ENCODE measurements at places on chromosomes 1 and 21.

- peak; percentile 14 for DNase-seq
Observed at GRCh38 chr1:32273391-32274208, 18.3 kb upstream of the HDAC1 start.

DNA sequence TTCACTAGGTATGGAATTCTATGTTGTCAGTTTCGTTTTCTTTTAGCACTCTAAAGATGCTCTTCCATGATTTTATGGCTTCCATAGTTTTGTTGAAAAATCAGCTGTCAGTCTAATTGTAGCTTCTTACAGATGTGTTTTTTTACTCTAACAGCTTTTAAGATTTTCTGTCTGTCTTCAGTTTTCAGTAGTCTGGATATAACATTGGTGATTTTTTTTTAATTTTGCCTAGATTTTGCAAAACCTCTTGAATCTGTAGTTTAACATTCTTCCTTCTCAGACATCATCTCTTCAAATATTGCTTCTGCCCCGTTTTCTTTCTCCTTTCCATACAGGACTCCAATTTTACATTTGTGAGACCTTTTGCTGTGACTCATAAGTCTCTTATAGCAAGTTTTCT lies 17.9 kb upstream of the DYRK1A start:
- DNase-seq: no peak

DNA sequence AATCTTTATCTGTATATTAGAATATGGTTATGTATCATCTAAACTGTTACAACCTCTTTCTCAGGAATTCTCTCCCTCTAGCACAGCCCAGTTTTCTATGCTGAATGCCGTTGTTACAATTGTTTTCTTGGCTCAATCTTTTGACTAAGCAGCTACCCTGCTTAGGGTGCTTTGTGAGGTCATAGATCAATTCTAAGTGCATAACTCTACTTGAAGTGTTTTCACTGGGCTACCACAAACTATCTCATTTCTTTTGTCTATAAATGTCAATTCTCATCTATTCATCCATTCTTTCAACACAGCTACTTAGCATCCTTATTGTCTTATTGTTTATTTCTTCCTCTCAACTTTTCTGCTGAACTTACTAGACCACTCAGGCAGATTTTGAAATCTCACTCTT lies 77.1 kb downstream of the CEP350 start:
- DNase-seq: no peak

- no peak for DNase-seq
Observed at GRCh38 chr1:156247460-156248322, at the start of gene PAQR6. Gene PAQR6 (minus strand): TSS chr1:156248056. CDS start chr1:156246731, 1,325 bp downstream.

DNA sequence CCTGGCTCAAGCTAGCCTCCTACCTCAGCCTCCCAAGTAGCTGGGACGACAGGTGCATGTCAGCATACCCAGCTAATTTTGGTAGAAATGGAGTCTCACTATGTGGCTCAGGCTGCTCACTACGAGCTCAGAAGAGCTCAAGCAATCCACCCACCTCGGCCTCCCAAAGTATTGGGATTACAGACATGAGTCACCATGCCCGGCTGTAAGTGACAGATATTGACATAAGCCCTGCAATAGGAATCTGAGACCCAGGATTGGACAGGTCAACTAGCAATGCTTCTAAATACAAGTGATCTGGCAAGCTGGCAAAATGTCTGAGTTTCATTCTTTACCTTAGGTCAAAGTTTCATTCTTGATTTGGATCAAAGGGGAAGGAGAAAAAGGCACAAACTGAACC lies 40.5 kb upstream of the H6PD start:
- DNase-seq: no peak

DNA sequence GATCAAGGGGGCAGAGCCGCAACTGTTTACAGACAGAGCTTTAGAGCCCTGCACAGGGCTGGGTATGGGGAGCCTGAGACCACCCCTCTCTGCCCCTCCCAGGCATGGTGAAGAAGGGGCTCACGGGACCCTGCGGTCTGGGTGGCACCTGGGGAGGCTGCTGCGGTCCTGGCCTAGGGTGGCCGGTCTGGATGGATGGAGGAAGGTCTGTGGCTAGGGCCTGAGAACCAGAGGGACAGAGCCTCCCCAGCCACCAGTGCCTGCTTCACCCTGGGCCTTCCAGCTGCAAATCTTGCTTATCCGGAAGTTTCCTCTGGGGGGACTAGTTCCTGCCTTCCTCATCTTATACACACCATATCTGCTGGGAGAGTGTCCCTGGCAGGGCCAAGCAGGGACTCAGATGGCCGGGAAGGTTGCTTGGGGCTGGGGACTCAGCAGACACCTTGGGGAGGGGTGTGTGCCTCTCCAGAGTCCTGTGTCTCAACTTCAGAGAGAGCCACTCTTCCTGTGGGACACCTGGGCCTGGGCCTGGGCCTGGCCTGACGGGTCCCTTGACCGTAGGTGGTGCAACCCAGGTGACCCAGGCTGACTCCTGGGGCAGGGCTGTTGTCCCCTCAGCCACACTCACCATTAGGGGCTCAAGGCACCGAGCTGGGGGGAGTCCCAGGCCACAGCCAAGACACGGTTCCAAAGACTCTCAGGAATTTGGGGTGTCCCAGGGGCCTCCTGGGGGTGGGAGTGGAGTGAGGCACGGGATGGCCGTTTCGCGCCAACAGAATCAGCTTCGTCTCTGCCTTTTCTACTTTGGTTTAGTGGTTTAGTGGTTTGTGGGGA lies 52.0 kb upstream of the ACTRT2 start:
- no peak for DNase-seq

DNA sequence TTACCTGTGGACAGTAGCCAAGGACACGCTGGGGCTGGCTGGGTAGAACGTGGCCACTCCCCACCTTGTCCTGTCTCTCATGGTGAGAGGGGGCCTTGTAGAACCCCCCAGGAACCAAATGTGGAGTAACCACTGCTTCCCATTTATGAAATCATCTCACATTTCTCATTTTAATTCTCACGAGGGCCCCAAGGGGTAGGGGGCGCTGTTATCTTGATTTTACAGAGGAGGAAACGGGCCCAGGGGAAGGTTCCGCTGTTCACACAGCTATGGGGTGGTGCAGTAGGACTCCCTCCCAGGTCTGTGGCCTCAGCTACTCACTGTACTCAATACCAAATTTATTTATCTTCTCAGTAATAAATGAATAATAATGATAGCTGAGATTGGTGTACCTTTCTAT lies 5.5 kb downstream of the SMPDL3B start:
- DNase-seq: no peak

GRCh38 chr1:154925335-154926170 lies 11.0 kb downstream of the PMVK start:
- DNase-seq: no peak

- DNase-seq: no peak
Observed at GRCh38 chr1:59486615-59487014, 189.7 kb downstream of the FGGY start.

DNA sequence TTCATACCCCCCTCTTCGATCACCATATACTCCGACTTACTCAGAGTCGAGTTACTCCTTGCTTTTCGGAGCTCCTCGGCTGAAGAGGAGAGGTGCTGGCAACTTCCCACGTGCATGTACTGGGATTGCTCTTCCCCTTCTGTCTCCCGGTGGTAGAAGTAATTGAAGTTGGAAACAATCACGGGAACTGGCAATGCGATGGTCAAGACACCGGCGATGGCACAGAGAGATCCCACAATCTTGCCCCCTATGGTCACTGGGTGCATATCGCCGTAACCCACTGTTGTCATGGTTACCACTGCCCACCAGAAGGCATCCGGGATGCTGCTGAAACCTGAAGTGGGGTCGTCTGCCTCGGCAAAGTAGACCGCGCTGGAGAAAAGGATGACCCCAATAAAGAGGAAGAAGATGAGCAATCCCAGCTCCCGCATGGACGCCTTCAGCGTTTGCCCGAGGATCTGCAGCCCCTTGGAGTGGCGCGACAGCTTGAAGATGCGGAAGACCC lies 1.5 kb downstream of the KCNA3 start:
- no peak for DNase-seq

DNA sequence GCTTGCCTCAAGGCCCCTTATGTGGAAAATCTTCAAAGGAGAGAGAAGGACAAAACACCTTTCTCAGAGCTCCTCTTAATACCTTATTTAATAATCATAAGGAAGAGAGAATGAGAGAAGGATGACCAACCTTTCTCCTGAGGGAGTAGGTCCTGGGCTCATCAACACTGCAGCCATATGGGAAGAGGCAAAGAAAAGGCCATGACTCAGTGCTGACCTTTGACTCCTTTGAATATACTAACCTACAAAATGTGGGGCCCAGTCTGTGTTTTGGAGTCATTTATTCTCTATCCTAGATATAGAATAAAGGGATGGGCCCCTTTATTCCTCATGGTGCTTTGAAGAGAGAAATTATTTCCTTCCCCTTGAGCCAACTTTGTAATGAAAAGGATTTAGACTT lies 38.3 kb downstream of the CAMSAP2 start:
- no peak for DNase-seq

DNA sequence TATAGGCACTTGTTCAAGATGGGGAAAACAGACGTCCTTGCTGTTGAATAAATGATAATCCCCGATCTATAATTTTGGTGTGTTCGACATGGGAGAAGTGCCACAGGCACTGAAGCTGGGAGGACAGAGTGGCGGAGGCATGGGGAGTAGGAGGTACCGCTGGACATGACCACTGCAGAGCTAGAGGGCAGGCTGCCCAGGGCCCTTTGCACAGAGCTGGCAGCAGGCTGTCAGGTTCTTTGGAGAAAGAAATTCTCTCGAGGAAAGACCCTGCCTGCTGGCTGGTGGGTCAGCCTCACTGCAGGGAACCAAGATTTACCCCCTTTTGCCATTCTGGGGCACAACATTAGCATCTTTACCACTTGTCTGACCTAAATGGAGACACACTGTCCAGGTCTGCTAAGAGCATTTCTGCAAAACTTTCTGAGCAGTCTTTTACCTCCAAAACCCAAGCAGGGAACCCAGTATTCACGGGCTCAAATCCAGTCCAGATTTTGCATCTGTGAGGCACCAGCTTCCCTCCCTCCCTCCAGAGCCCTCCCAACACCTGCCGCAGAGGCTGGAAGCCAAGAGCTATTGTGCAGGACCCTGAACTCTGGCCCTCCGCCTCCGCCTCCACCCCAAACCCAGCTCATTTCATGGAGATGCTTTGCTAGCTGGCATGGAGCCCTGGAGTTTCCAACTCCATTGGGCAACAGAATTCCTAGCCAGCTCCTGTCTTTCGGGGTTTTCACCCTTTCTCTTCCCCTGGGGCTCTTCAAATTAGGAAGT lies 142.3 kb downstream of the PLXNA2 start:
- peak; percentile 77 for DNase-seq

- no peak for DNase-seq
Observed at GRCh38 chr1:208008534-208008933, 97.6 kb upstream of the CD34 start.

DNA sequence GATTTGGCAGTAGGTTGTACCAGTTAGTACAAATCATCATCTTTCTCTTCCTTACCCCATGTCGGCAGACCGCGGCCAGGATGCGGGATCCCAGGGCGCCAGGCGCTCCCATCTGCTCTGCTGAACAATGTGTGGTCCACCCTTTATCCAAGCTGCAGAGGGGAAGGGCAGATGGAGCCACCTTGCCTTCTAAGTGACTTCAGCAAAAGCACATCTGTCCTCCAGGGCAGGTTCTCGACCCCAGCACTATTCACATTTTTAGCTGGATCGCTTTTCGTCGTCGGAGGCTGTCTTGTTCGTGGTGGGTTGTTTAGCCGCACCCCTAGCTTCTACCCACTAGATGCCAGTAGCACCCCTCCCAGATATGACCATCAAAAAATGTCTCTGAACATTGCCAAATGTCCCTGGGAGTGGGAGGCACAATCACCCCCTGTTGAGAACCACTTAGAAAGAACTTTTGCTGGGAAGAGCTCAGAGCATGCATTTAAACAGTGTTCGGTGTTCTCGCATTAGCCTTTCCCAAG lies 58.1 kb upstream of the SIM2 start:
- no peak for DNase-seq

DNA sequence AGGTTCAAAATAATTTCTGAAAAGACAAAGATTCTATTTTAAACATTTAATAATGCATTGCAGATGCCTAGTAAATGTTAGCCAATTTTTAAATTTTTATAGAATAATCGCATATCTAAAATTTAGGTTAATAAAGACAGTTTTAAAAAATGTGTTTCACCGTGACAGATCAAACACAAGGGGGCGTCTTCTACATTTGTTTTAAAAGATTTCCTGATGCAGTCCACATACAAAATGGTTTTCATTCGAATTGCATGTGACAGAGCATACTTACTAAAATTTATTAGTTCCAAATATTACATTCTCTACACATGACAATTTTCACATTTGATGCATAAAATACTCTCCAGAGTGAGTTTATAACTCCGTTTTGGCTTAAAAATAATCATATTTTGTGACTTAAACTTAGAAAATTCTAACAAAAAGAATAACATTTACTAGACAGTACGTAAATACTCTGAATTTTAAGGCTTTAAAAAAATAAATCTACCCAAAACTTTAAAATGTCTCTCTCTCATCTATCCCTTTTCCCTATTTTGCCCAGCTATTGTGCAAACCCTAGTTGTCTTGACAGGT lies 75.5 kb downstream of the ADAMTS1 start:
- DNase-seq: peak; percentile 1

- DNase-seq: no peak
Observed at GRCh38 chr21:30083225-30083945, 83.2 kb downstream of the CLDN17 start.

- DNase-seq: no peak
Observed at GRCh38 chr1:167516404-167517388, 1.6 kb downstream of the CD247 start.

DNA sequence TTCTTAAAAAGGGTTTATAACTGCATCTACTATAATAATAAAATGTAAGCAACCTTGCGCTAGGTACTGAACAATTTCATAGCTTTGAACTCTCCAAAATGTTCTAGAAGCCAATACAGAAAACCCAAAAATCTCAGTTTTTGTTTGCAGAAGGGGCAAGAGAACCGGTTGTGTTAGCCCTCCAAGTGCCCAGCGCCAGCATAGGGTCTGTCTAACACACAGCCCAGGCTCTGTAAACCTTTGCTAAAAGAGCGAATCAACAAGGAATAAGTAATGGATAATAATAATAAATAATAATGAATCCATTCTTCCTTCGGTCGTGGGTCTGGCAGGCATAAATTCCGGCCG lies 333 bp upstream of the CHAF1B start:
- no peak for DNase-seq

- DNase-seq: no peak
Observed at GRCh38 chr21:24896735-24897124, 710.6 kb downstream of the MRPL39 start.

GRCh38 chr1:17404820-17405219 lies 32.8 kb downstream of the PADI6 start:
- DNase-seq: no peak

DNA sequence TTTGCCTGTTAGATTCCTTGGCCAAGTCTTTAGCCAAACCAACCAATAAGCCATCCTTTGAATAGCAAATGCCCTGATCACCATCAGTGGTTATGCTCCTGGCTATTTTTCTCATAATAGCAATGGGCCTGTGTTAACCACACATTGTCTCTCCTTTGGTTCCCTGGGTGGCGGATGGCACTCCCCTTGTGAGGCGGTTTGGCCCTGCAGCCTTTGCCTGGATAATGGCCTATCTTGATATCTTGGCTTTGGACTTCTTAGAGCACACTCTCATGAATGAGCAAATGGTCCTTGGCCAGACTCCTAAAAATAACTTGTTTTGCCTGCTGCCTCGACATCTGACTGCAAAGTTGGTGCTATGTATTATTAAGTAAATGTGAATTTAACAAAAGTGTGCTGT lies 22.4 kb upstream of the ZBTB18 start:
- DNase-seq: no peak

Data from NCI-H2081 treated with DMSO at 0.1 percent for 48 hours (cell line).